ENCODE measurements at places on chromosomes 4 and X. TPM values are rescaled to one million over a fixed set of nuclear protein-coding genes. Genes with fewer than 3 reads are reported as not detected.

DACH2 gene
- 1.5 TPM for total RNA-seq

VCX3B gene
- total RNA-seq, result not detected

SH2D1A gene
- total RNA-seq, result not detected

DUSP9 gene
- 36.5 TPM for total RNA-seq

ARHGAP6 gene
- total RNA-seq, result 1.9 TPM

SHISA3 gene
- 0.40 TPM for total RNA-seq

AMTN gene
- not detected for total RNA-seq

HSFX2 gene
- not detected for total RNA-seq

STS gene
- total RNA-seq, result 7.8 TPM

CENPVL1 gene
- 1.4 TPM for total RNA-seq

GPR173 gene
- total RNA-seq, result 19.4 TPM

NSG1 gene
- total RNA-seq, result 55.0 TPM

CXorf49 gene
- total RNA-seq, result not detected

PDHA1 gene
- 203 TPM for total RNA-seq

SPATA18 gene
- total RNA-seq, result 7.4 TPM

UCP1 gene
- total RNA-seq, result not detected

NOP14 gene
- 33.4 TPM for total RNA-seq

SLC49A3 gene
- total RNA-seq, result 13.1 TPM

TLL1 gene
- 0.16 TPM for total RNA-seq

CDX4 gene
- not detected for total RNA-seq

ALB gene
- 13.8 TPM for total RNA-seq

SYTL5 gene
- total RNA-seq, result 9.7 TPM

SMIM10 gene
- total RNA-seq, result 2.2 TPM

ZMAT1 gene
- total RNA-seq, result 12.7 TPM

TMEM129 gene
- total RNA-seq, result 29.9 TPM

NRK gene
- 9.8 TPM for total RNA-seq

MFSD8 gene
- total RNA-seq, result 32.6 TPM

ZNF518B gene
- 52.0 TPM for total RNA-seq

ENPEP gene
- 1.4 TPM for total RNA-seq

TRIM61 gene
- total RNA-seq, result 2.3 TPM

LRCH2 gene
- total RNA-seq, result 16.9 TPM

CSAG1 gene
- not detected for total RNA-seq

FGF5 gene
- 0.64 TPM for total RNA-seq

DCLK2 gene
- 6.9 TPM for total RNA-seq

CHRNA9 gene
- total RNA-seq, result 0.43 TPM

YTHDC1 gene
- 162 TPM for total RNA-seq

POF1B gene
- total RNA-seq, result 0.73 TPM

ALG13 gene
- 84.7 TPM for total RNA-seq

F9 gene
- not detected for total RNA-seq

PRR32 gene
- not detected for total RNA-seq

HMX1 gene
- 0.87 TPM for total RNA-seq

FAM241A gene
- total RNA-seq, result 0.22 TPM
